ENCODE measurements at places on chromosomes 2 and 18.

GRCh38 chr2:223096235-223096970 lies 44.4 kb downstream of the KCNE4 start:
- DNase-seq, result no peak

- DNase-seq, result no peak
Measured at GRCh38 chr18:5537860-5538259, 5.9 kb downstream of the EPB41L3 start.

DNA sequence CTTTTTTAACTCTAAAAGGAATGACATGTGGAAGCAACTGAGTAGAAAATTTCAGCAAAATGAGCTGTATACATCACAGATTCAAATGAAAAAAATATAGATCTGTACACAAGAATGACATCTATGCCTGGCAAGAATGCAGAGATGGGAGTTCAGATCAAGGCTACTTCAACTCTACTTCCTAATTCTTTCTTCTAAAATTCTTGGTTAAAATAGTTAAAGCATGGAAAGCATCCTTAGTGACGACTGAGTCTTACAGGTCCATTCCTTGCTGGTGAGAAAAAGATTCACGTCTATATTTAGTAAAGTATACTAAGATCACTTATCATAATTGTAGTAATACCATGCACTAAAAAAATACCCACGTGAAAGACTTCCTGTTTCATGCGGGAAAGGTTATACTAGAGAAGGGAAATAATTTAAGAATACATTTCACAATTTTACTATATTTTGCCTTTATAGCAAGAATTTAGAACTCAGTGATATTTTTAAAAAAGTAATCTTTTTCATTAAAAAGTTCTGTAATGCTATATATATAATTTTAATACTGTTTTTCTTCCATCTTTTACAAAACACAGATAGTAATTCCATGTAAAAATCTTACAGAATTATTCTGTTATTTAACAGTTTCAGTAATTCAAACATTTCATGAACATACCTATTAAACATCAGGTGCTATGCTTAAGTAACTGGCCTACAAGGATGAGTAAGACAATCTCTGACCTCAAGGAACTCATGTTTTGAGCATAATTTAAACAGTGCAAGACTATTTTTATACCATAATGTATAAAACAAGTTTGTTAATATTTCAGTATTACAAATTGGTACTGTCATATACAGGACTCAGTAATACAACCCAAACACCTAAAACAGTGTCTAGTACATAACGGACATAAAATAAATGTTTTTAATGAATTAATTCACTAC lies 159.6 kb downstream of the BAZ2B start:
- DNase-seq, result no peak

DNA sequence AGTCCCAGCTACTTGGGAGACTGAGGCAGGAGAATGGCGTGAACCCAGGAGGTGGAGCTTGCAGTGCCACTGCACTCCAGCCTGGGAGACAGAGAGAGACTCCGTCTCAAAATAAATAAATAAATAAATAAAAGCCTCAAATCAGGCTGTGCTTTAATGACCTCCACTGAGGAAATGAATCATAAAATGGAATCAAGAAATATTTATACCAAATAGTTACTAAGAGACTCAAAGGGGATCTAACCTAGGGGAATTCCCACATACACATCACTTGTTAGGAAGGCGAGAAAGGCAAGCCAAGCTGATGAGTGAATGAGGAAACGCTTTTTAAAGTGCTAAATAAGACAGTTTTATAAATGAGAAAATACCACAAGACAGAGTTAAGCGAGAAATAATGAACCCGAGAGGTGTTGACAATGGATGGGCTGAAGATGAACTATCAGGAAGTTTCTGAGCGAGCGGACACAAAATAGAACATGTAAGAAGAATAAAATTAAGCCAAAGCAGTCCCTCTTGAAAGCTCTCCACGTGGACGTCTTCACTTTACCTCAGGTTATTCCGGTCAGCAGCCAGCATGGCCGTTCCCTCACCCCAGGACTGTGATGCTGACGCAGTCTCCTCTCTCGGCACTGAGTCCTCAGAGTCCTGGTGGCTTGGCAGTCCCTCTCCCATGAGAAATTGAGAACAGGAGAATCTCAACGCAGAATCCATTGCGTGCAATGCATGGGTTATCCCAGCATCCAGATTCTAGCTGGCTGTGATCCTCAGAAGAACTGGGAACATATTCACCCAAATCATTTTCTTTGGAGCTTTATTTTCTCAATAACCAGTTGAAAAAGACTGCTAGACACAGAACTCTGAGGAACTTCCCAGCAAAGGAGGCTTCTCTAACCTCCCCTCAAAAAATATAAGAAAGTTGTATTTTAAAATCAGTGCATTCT lies 22.3 kb downstream of the PXDN start:
- DNase-seq, result peak; percentile 97

DNA sequence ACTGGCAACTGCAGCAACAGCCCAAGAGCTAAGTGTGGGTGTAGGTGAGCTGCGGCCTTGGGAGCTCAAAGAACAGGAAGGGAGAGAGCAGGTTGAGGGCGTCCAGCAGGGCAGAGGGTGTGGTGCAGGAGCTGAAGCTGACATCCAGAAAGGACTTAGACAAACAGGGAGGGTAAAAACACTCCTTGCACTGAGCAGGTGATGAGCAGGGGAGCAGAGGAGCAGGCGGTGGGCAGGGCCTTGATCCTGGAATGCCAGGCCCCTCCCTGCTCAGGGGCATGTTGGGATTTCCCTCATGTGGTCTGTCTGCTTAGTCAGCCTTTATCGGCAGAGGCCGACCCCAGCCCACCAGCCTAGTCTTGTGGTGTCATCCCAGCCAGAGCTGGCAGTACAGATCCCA lies 63.6 kb downstream of the VSNL1 start:
- no peak for DNase-seq

DNA sequence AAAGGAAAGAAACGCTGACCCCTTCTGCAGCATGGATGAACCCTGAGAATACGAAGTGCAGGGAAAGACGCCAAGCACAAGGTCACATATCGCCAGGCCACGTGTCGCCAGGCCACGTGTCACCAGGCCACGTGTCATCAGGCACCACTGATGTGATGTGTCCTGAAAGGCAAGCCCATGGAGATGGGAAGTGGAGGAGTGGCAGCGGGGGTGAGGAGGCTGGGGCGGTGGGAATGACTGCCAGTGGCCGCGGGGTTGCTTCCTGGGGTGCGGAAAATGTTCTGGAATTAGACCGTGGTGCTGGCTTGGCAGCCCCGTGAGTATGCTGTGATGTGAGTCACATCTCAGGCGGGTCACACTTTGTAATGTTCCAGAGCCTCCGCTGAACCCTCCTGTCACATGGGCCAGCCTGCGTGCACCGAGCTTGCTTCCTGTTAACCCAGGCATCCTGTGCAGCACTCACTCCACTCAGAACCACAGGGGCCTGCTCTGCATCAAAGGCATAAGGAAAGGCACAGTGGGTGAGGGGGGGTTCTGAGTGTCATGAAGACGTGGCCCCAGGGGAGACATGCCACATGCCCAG lies 39.0 kb downstream of the SLC66A2 start:
- no peak for DNase-seq

DNA sequence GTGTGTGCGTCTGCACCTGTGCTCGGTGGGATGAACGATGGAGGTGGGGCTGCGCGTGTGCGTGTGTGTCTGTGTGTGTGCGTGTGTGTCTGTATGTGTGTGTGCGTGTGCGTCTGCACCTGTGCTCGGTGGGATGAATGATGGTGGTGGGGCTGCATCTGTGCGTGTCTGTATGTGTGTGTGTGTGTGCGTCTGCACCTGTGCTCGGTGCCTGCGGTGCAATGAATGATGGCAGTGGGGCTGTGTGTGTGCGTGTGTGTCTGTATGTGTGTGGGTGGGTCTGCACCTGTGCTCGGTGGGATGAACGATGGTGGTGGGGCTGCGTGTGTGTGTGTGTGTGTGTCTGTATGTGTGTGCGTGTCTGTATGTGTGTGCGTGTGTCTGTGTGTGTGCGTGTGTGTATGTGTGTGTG lies 48.5 kb upstream of the CTDP1 start:
- no peak for DNase-seq

DNA sequence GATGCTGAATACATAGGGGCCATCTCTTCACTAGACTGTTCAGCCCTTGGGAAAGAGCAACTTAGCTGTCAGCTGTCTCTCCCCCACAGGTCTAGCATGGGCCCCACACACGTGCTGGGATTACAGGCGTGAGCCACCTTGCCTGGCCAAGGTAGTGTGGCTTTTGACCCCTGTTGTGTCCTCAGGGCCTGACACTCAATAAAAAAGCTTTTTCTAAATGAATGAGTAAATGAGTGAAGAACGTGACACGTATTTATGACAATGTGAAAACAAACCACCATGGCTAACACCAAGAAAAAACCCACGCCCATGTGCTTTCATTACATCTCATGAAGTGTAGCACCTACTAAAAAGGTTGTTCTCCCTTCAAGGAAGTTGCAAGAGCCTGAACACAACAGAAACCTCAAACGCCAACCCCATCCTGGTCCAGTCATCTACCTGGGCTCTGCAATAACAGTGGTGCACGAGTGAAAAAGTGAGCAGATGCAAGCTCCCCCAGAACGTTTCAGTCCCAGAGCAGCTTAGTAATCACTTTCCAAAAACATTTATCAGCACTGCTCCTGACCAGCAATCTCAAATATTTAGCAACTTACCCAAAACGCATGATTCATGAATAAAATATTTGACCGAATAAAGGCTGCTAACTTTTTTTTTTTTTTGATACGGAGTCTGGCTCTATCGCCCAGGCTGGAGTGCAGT lies 3.4 kb downstream of the WDFY1 start:
- peak; percentile 95 for DNase-seq

DNA sequence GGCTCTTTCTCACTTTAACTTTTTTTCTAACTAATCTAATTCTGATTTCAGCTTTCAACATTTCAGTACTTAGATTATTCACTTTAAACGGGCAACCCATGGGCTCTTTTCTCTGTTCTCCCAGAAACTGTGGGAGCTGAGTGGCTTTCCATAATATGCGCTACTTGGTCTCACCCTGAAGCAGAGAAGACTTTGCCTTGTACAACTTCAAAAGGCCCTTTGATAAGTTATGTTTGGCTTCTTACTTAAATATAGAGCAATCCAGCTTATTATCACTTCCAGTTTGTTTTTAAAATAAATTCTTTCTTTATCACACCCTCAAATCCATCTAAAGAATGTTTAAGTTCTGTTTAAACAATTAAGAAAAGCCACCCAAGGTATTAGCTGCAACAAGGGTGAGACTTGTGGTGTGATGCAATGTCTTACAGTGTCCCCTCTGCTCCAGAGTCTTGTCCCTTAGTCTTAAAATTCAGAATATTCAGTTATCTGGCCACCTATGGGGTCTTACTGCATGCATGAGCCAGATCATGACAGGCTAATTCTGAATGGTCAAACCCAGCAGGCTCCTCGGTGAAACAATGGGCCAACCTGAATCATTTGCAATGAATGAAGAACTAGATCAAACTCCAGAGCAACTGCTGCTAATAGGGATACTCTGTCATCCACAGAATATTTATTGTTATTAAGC lies 38.8 kb downstream of the GCG start:
- no peak for DNase-seq

DNA sequence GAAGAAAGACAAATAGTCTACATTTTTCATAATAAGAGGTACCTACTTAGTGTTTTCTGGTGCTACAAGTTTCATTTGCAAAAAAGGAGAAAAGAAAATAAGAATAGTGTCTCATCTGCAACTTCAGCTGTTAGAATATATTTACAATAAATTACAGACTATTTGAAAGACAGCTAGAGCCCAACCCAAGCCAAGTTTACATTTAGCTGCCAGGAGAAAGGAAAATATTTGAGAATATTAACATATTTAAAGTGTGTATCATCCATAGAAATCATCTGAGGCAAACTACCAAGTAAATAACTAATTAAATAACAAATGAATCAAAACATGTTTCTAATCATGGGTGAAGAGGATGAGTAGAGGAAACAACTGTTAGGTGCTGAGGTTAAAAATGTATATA lies 209.2 kb upstream of the ZSWIM2 start:
- DNase-seq, result no peak

DNA sequence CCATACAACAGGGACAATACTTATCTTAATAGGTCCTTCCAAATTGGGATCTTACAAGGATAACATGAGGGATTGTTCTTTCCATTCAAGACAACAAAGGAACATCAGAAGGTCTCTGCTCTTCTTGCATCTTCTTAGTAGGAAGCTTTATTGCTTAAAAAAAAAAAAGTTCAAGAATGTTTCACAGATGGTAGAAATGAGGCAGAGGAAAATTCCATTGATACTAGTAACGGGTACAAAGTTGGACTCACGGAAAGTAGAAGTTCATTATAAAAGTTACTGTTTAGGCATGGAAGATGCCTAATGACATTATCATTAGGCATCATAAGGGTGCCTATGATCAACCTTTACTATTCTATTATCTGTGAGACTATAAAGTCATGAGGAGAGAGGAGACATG lies 136.2 kb downstream of the LAMA3 start:
- no peak for DNase-seq

GRCh38 chr18:27349284-27349882 lies 164.3 kb upstream of the CHST9 start:
- DNase-seq, result no peak

GRCh38 chr2:46134531-46135227 lies 162.5 kb upstream of the EPAS1 start:
- no peak for DNase-seq

DNA sequence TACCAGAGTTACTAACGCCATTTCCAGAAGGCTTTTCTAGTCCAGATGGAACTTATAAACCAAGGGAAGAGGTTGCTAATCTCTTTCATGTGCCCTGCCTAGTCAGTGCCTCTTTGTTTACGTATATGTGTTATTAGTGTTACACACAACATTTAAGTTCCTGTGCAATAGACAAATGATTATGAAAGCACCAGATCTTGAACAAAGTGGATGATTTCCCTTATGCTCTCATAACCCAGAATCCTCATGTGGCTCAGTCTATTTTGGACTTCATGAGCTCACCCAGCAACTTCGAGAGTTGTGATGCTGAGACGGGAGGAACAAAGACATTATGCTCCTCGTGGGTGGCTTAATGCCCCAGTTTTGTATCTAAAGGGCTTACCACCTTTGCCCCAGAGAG lies 214.4 kb upstream of the SP5 start:
- no peak for DNase-seq

- DNase-seq, result no peak
Measured at GRCh38 chr2:201932511-201932910, 101.1 kb upstream of the FZD7 start.

- DNase-seq, result no peak
Measured at GRCh38 chr2:192655916-192656315, 461.2 kb upstream of the TMEFF2 start.

DNA sequence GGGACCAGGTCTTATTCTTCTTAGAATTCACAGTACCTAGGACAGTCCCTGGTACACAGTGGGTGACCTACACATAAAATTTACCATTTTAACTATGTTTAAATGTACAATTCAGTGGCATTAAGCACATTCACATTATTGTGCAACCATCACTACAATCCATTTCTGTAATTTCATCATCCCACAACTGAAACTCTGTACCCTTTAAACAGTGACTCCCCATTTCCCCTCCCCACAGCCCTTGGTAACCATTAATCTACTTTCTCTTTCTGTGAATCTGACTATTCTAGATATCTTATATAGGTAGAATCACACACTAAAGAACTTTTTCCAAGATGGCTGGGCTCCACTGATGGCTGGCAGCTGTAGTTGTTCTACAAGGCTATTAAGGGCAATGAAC lies 41.6 kb downstream of the GFPT1 start:
- DNase-seq, result no peak

- no peak for DNase-seq
Measured at GRCh38 chr18:8455661-8456614, 153.3 kb upstream of the RAB12 start.

- DNase-seq, result no peak
Measured at GRCh38 chr2:144085016-144085415, 434.9 kb downstream of the ZEB2 start.

- no peak for DNase-seq
Measured at GRCh38 chr2:229174794-229175496, 96.1 kb downstream of the PID1 start.
